ENCODE measurements at places on chromosomes 16 and 17. TPM values are rescaled to one million over a fixed set of nuclear protein-coding genes. Genes with fewer than 3 reads are reported as not detected.

DNA sequence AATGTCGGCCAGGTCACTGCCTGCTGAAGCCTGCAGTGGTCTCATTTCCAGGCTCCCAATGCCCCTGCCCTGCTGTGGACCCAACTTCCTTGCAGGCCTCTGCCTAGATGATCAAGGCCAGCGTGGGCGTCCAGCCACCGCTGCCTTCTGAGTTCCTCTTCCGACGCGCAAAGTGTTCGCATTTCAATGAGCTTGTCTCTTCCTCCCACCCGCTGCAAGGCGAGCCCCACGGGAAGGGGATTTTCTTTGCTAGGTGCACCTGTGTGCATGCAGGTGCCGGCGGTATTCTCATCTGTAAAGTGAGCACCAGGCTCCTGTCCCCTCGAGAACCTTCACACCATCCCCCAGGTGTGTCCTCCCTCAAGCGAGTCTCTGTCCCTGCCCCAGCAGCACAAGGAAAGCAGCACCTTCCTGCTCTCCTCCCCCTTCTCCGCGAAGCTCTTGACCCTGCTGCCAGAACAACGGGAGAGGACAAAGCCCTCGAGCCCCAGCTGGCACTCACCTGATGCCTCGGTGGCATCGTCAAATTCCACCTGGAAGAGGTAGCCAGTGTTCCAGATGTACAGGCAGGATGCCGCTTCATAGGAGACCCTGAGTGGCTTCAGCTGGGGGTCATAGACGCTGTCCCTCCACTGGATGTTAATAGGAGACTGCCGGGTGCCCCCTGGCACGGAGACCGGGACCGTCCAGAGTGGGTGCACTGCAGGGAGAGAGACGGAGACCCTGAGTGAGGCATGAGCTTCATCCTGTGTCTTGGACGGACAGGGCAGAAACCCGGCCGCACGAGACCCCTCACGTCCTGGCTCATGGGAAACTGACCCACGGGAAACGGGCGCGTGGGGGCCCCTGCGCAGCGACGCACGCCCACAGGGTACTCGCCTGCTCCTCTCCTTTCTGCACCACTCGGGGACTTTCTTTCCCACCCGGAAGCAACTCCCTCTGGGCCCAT lies 9.8 kb downstream of the CA5A start:
- DNase-seq: no peak

DNA sequence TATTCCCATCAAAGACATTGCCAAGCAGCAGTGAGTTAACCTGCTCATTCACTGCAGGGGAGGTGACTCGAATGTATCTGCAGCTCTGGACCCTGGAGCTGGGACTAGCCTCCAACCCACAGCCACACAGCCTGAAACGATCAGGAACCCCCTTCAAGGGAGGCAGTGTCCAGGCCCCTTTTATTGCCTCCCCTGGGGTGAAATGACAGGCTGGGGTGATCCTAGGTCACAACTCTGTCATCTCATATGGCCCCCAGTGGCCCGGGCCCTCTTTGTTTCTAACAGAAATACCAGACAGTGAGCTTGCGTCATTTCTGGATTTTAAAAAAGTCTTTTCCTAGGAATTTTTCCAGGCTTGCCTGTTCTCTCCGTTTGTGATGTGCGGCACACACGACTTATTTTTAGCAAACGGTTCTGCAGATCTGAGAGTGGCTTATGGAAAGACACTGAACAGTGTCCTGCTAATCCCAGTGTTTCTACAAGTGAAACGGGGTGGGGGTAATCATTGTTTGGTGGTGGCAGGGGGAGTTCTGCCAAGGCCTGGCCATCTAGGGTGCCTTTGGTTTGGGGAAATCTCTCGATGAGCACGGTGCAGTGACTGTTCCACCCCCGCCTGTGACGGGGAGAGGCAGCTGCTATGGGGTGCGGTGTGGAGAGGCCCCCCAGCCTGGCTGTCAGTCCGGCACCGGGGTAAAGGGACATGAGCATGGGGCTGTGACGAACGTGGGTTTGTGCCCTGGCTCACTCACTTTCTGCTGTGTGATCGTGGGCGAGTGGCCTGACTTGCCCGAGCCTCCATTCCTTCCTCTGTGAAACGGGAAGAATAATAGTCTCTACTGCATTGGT lies 27.2 kb downstream of the NAGPA start:
- DNase-seq: no peak

DNA sequence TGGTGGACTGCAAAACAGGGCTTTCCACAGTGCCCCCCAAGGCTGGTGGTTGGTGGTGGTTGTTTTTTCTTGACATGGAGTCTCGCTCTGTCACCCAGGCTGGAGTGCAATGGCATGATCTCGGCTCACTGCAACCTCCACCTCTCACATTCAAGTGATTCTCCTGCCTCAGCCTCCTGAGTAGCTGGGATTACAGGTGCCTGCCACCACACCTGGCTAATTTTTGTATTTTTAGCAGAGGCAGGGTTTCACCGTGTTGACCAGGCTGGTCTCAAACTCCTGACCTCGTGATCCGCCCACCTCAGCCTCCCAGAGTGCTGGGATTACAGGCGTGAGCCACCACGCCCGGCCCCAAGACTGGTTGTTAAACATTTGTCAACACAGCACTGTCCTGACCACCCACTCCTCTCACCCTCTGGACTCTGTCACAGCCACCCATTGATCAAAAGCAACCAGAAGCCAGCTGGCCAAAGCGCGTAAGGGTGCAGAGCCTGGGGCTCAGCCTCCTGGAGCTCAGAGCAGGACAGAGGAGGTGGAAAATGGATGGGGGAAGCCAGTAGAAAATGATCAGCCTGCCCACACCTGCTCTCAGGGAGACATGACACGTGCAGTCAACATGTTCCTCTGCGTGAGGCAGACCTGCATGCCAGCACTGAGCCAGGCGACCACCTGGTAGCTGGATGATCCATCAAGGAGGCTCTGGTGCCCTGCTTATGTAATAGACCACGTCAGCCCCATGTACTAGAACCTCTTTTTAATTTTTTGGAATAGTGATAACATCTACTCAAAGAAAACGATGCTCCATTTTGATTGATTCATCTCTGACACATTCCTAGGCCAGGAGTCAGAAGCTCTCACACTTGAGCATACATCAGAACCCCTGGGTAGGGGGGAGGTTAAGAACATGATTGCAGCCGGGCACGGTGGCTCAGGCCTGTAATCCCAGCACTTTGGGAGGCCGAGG lies 14.8 kb upstream of the OSGIN1 start:
- DNase-seq: peak; percentile 7

GRCh38 chr16:2859686-2860265 lies 1.8 kb upstream of the PRSS22 start:
- DNase-seq: no peak

- DNase-seq: no peak
Observed at GRCh38 chr16:1654505-1655268, 23.4 kb upstream of the JPT2 start.

DNA sequence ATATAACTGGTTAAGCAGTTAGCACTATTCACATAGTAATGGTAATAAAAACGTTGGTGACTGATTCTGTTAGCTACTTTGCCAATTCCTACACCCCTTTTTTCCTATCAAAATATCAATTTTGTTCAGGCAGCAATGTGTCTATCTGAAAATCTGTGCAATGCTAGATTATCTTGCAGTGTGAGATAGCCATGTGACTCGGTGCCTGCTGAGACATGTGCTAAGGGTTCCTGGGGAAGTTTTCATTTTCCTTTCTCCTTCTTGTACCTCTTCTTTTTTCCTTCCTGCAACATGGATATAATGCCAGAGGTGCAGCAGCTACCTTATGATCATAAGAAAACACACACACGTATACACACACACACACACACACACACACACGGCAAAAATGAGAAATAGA lies 100.5 kb upstream of the SHISA6 start:
- DNase-seq: no peak

GRCh38 chr17:77441940-77442339 lies 301.2 kb downstream of the SEC14L1 start:
- DNase-seq: no peak

DNA sequence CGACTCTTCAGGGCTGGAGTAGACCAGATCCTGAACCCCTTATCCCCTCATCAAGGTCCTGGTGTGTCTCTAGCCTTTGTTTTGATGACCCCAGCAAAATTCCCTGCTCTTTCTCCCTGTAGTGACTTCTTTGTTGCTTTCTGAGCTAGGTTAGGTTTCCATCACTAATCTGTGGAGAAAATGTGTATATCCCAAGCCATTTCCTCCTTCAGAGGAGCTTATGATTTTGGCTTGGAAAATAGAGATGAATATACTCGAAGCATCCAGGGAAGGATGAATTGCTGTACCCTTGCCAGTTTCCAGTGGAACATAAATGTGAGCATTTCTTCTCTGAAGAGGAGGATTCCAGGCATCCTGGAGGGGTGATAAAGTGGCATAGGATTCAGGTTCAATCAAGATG lies 55.8 kb downstream of the KSR1 start:
- DNase-seq: no peak

DNA sequence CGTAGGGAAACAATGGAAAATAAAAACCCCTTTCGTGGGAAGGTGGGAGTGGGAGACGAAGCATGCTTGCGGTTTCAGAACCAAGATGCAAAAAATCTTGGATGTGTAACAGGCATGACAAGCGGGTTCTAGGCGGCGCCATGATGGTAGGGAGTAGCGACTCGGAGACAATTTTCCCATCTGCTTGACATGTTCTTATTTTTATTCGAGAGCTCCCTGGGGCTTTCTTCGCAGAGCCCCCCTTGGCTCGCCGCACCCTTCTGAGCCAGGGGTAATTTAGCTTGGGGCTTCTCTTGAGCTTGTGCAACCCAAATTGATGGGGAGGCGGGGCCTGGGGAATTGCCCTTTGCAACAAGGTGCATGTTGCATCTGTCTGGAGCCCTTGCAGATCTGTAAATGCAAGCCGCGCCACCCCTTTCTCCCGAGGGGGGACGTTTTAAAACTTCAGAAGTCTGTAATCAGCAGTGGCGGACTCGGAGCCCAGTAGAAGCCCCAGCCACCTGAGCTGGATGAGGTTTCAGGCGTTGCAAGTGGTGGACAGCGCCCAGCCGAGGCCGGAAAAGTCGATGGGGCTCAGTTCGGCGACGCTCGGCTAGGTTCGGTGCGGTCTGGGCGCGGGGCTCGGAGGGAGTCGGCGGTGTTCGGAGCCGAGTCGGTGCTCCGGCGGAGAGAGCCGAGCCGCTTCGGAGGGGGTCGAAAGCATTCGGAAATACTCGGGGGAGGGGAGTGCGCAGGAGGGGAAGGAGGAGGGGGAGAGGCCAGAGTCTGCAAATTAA lies 2.9 kb downstream of the GNAO1 start:
- peak; percentile 12 for DNase-seq

DNA sequence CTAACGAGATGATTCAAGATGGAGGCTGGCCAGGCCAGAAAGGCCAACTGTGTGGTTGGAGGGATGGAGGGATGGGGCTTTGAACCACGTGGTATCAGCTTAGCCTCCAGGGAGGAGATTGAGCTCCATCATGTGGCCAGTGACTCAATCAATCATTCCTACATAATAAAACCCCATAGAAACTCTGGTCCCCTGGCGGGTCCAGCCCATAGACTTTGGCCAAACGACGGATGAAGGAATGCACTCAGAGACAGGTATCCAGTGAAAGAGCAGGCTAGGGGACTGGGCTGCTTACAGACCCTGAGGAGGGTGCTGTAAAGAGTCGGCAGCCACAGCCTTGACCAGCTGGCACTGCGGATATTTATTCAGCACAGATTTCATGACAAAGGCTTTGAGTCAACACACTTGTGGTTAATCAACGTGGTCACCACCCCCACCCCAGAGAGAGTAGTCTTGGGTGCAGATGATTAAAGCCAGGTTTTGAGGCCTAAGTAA lies 308.7 kb upstream of the TNRC6C start:
- peak; percentile 3 for DNase-seq

- no peak for DNase-seq
Observed at GRCh38 chr17:601926-602303, 112.7 kb downstream of the VPS53 start.

DNA sequence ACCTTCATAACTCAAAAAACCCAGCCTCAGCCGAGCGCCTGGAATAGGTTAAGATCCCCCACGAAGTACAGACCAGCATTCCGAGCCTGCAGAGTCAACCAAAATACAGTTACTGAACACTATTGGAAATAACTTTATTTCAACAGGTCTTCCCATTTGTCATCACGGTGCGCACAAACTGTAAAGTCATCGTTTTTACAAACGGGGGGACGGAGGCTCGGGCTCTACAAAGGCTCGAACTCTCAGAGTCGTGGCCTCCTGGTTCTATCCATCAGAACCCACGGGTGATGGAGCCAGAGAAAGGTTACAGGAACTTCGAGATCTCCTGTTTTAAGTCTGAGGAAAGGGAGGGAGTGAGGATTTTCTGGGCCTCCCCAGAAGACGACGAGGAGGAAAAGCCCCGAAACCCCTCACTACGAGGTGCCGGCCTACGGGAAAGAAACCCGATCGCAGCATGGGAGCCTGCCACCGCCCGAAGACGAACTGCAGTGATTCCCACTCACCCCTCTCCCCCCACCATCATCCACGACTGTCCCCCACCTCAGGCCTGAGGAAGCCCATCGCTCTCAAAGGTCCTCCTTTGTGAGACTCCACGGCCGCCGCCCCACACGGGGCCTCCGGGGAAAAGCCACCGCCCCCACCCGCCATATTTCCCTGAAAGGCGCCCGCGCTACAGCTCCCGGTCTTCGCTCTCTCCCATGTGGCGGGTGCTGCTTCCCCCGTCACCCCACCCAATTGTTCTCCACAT lies 917 bp downstream of the YWHAE start:
- no peak for DNase-seq

- no peak for DNase-seq
Observed at GRCh38 chr17:57580055-57580739, 164.9 kb downstream of the CCDC182 start.

DNA sequence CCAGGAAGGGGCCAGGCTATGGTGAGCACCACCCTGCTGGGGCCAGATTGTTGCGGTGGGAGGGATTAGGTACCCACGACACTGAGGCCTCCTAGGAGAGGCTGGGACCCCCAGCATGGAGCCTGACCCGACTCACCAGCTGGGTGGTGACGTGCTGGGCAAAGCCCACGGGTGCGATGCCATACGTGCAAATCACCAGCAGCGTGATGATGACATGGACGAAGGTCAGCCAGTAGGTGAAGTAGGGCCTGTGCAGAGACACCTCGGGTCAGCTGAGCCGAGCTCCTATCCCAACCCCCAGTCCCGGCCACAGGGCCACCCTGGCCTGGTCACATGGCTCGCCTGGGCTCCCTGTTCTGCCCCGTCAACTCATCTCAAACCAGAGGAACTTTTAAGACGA lies 7.5 kb downstream of the AANAT start:
- no peak for DNase-seq

GRCh38 chr17:57724026-57724728 lies 20.9 kb downstream of the CCDC182 start:
- no peak for DNase-seq

GRCh38 chr16:77190190-77190477 lies 856 bp upstream of the MON1B start:
- no peak for DNase-seq

GRCh38 chr16:6684076-6684673 lies 648.5 kb upstream of the RBFOX1 start:
- peak; percentile 18 for DNase-seq

GRCh38 chr17:44502598-44503146 lies 534 bp downstream of the GPATCH8 start:
- peak; percentile 61 for DNase-seq

The VKORC1 gene
- total RNA-seq: 32.6 TPM

The HOXB8 gene
- total RNA-seq: not detected

The PSME3 gene
- total RNA-seq: 72.5 TPM

The GLIS2 gene
- 0.77 TPM for total RNA-seq

The CPHXL2 gene
- total RNA-seq: not detected

The KRTAP4-3 gene
- not detected for total RNA-seq

The SLC38A7 gene
- 23.4 TPM for total RNA-seq

Data from bronchial epithelial cell (primary cell).